Heart left ventricle (tissue), 16 donors: ENCODE measurements at places on chromosomes 11 and 22.

DNA sequence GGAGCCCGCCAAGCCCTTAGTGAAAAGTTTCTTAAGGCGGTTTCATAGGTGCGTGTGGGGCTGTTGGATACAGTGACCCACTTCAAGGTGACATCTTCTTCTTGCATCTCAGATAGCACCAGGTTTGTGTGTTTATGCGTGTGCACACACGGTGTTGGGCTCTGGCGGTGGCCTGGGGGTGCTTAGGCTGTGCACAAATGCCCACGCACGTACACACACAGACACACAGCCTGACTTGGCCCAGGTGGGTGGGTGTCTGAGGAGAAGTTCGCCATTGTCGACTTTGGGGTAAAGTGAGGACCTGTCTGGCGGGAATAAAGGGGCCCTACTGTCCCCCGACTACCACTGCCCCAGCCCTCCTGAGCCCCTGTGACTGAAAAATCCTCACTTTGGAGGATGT, 103.8 kb downstream of the KCNQ1 start:
- DNase-seq: no peak

GRCh38 chr11:1040428-1041148, 4.1 kb upstream of the MUC6 start:
- no peak for DNase-seq

- DNase-seq: no peak
Measured at GRCh38 chr11:126997196-126997595, 3.4 kb downstream of the KIRREL3 start.

GRCh38 chr11:31874631-31875191, 63.6 kb upstream of the PAX6 start:
- no peak for DNase-seq

- DNase-seq: no peak
Measured at GRCh38 chr11:79404325-79404724, 36.5 kb downstream of the TENM4 start.

- no peak for DNase-seq
Measured at GRCh38 chr11:129210831-129211181, 18.7 kb upstream of the ARHGAP32 start.

- DNase-seq: no peak
Measured at GRCh38 chr22:38271927-38272372, 860 bp downstream of the TMEM184B start.

DNA sequence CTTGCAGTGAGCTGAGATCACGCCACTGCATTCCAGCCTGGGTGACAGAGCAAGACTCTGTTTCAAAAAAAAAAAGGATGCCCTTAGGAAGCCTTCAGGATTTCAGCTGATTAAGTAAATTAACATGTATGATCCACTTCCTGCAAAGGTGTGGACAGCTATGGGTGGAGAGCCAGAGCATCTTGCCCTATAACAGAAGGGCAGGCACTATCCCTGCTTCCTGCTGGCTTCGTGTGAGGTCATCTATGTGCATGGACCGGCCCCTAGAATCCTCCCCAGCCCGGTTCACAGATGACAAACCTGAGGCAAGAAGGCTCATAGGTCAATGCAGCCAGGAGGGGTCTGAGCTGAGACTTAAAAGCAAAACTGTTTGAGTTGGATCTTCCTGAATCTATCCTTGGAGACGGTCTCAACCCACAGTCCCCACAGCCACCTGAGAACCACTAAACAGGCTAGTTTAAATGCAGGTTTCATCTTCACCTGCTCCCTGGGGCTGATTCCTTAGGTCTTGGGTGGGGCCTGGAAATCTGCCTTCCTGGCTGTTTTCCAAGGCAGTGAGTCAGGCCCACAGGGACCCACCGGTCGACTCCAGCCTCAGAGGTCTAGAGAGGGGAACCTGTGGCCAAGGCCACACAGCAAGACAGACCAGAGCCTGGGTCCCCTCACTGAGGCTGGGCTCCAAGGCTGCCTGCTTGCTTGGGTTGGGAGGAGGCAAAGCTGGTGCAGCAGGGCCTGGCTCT, 55.2 kb upstream of the MPEG1 start:
- DNase-seq: no peak

DNA sequence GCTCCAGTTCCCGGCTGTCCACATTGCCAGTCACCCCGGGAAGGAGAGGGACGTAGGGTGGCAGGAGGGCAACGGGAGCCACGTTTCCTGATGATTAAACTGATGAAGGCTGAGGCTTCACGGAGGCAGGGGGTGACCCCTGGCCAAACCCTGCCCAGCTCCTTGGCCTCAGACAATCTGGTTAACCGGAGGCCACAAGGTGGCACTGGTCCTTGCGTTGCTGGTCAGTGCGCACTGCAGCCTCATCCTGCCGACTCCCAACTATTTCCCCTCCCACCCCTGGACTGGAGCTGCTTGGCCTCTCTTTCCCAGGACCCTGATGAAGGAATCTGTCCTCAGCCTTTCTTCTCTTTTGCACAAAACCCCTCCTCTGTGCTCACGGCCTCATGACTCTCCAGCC, 75.3 kb downstream of the PDE2A start:
- DNase-seq: peak; percentile 51

DNA sequence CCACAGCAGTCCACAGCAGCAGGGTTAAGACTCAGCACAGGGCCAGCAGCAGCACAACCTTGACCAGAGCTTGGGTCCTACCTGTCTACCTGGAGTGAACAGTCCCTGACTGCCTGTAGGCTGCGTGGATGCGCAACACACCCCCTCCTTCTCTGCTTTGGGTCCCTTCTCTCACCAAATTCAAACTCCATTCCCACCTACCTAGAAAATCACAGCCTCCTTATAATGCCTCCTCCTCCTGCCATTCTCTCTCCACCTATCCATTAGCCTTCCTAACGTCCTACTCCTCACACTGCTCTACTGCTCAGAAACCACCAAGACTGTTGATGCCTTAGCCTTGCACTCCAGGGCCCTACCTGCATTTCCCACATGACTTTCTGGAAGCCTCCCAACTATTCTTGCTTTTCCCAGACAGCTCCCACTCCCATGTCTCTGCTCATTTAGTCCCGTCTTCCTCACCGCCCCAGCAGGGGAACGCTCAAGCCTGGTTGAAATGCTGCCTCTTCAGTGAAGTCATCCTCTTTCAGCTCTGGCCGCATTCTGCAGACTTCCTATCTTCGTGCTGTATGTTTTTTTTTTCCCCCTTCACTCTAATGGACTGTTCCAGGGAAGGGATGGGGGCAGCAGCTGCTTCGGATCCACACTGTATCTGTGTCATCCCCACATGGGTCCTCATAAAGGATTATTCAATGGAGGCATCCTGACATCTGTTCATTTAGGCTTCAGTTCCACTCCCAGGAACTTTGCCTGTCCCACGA, 3.3 kb downstream of the IL18BP start:
- DNase-seq: no peak

DNA sequence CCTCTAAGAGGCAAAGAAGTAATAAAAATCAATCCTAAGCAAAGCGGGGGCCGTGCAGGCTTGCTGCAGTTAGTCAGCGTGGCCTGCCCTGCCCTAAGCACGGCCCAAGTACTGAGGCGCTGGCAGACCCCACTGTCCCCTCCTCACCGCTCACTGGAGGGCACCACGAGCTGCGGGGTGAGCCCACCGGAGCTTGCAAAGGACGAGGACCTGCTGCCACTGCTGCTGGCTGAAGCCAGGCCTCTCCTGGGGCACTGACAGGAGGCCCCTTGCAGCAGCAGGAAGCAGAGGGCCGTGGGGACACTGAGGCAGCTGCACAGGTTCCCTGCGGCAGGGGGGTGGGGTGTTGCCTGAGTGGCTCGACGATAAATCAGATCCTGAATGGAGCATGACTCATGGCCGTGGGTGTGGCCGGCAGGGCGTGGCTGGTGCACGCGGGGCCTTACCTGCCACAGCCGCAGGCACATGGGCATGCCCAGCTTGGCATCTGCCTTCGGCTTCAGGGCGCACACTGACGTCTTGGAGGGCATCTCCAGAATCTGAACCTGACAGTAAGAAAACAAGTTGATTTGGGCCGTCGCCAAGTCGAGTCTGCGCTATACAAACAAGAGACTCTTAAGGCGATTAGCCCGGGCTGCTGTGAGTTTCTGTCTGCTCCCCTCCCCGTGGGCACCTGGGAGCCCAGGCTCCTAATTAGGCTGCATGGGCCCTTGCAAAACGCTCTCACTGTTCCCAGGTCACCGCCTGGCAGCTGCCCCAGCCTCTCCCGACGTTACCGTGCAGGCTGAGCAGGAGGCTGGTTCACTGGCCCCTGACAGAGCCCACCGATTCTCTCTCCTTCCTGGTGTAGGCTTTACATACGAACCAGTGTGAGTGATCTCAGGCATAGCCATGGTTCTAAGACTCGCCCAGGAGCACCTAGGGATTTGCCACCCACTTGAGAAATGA, 45.9 kb downstream of the TBX1 start:
- no peak for DNase-seq

DNA sequence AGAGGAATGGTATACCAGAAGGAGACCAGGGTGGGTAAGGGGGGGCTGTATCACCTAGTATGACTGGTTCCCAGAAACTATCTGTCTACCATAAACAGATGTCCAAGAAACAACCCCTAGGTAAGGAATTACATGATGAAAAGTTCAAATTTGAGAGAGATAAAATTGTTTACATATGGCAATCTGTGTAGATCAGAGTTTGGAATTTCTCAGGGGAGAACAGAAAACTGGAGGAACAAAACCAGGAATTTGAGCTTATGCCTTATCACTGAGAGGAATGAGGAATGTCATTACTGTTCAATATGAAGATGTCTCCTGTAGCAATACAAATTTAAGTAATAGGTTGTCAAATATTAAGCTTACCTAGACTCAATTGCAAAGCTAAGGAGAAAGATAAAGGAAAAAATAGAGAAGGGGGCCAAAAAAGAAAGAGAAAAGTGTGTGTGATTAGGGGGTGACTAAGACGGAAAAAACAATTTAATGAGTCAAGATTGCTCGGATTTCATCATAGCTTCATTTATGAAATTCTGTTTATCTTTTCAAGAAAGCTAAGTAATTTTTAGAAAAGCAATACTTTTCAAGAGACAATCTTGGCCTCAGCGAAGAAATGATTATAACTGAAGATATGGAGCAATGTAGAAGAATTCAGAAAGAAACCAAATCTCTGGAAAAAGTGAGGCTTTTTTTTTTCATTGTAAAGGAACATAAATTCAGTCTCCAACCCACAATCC, 117.8 kb downstream of the APOL5 start:
- DNase-seq: no peak

GRCh38 chr11:2653198-2653551, 46.6 kb downstream of the KCNQ1OT1 start:
- DNase-seq: no peak

GRCh38 chr22:44489817-44490216, 8.2 kb downstream of the RTL6 start:
- DNase-seq: no peak

GRCh38 chr11:33722590-33723234, 13.5 kb downstream of the CD59 start:
- peak; percentile 61 for DNase-seq

- no peak for DNase-seq
Measured at GRCh38 chr11:61682906-61683675, 2.9 kb downstream of the DAGLA start.

- DNase-seq: no peak
Measured at GRCh38 chr11:14179116-14179820, 179.7 kb downstream of the RRAS2 start.

GRCh38 chr22:38890377-38890776, 18.4 kb upstream of the CBX6 start:
- no peak for DNase-seq

GRCh38 chr11:134988495-134988894, 576.5 kb upstream of the B3GAT1 start:
- DNase-seq: no peak

DNA sequence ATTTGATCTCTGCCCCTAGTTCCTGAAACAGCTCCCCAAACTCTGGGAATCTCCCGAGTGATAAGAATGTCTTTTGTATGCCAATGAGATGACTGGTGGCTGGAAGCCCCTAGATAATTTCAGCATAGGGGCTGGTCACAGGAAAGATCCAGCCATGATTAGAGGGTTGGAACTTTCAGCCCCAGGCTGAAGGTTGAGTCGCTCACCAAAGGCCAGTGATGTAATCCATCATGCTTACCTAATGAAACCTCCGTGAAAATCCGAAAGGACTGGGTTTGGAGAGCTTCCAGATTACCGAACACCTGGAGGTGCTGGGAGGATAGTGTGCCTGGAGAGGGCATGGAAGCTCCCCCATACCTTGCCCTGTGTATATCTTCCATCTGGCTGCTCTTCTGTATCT, 26.0 kb downstream of the LRRC32 start:
- DNase-seq: no peak

DNA sequence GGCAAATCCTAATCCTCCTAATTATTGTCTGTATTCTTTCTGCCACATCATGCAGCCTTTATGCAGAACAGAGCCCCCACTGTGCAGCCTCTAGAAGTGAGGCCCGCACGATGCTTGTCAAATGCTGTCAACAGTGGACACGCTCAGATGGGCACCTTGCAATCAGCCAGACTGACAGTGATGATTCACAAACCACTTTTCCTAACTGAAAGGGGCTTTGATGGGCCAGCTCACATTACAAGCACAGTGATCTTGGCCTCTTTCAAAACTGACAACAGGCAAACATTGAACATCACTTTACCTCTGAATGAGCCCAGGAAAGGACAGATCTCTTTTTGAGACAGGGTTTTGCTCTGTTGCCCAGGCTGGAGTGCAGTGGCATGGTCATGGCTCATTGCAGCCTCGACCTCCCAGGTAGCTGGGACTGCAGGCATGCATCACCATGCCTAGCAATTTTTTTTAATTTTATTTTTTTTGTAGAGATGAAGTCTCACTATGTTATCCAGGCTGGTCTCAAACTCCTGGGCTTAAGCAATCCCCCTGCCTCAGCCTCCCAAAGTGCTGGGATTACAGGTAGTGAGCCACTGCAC, 18.0 kb upstream of the E2F8 start:
- no peak for DNase-seq

GRCh38 chr11:63686926-63687325, 5.6 kb downstream of the RTN3 start:
- DNase-seq: no peak

- no peak for DNase-seq
Measured at GRCh38 chr22:47587361-47587760, 824.9 kb downstream of the TBC1D22A start.

DNA sequence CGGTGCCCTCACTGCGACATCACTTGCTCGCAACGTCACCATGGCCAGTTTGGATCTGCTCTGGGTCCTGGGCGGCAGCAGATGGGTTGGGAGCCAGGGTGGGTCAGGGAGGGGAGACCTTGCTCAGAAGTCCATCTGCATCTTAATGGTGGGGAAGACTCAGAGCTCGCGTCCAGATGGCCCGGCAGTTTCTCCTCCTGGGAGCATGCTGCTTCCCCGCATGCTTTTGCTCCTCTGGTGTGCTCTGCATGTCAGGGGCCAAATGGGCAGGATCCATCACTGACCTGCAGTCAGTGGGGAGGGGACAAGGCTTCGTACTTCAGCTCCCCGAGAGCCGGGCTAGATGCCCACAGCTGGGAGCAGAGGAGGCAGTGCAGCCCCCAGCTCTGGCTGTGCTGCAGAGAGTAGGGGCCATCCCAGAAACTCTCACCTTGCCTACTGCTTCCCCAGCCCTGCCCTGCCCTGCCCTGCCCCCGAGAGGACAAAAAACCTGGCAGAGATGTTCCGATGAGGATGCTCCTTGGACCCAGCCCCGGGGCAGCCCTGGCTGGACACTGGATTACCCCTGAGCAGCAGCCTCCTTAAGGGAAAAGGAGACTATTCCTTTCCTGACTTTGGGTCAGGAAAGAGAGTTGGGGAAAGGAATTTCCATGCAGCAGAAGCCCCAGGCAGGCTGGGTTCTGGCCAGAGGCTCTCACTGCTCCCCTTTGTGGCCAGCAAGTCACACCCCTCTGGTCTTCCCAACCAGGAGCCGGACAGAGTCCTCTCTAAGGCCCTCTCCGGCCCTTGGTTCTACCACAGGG, 149.9 kb downstream of the PKNOX2 start:
- no peak for DNase-seq

- DNase-seq: peak; percentile 96
Measured at GRCh38 chr11:62545437-62546243, 966 bp downstream of the AHNAK start.

- peak; percentile 64 for DNase-seq
Measured at GRCh38 chr11:21774212-21774611, 418.7 kb upstream of the ANO5 start.
